Stimulated activated CD8-positive, alpha-beta memory T cell treated with anti-CD3 and anti-CD28 coated beads, Interleukin-7, amount 100 ng/mL, for 24 hours (primary cell): ENCODE measurements at places on chromosomes 3 and 15.

DNA sequence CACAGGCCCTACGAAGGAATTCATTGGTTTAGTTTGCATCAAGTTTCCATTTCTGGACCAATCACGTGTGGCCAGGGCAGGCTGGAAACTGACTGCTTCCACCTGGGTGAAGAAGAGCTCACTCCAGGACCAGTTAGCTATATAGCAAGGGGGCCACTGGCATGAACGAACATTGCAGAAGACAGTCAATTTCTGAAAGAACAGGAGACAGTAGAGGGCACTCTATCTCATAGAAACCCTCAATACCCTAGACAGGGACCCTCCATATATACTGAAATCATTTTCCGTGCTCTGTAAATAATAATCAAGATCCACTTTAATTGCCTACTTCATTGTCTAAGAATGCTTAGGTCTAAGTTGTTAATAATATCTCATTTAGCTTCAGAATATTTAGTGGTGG, 215.6 kb downstream of the CADPS start:
- no peak for DNase-seq

DNA sequence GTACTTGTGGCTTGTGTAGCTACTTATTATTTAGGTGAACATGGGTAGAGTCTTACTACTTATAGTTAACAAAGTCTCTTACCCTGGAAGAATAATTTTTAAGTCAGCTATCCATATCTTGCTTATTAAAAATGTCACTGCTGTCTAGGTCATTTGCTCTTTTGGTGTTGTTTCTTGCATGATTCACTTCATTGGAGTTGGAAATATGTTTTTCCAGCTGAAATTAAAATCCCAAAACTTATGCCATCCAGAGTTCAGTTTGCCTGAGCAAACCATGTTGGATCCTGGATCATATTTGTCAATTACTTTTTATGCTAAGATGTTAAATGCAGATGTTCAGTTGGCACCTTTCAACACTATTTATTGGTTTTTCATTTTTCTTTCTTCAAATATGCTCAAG, 421.0 kb upstream of the RBMS3 start:
- DNase-seq, result no peak

DNA sequence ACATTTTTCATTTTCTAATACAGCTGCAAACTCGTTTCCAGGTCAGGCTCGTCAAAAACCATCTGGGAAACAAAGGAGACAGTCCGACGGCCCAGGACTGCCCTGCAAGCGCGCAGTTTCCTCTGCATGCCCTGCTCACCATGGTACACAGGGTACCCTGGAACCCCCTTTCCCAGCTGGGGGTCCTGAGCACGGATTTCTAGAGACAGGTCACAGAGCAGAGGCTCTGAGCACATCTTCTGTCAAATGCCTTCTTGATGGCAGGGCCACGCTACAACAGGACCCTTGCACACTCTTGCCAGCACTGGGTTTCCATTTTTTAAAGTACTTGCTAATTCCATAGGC, 8.1 kb downstream of the ZXDC start:
- DNase-seq, result no peak

GRCh38 chr3:71384837-71385716, 198.5 kb downstream of the FOXP1 start:
- no peak for DNase-seq

DNA sequence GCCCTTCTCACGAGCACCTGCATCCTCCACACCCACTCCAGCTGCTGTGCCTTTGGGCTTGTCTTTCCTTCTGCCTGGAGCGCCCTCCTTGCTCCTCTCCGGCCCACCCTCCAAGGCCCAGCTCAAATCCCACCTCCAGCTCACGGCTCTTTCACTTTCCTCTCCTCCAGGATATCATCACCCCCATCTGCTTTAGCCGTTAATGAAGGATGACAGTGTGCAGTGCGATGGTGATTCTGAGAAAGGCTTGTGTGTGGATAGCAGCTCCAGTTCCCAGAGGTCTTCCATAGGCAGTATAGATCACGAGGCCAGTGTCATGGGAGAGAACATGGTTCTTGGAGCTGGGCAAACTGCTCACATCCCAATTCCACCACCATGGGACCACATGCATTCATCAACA, 237.4 kb downstream of the TLE3 start:
- no peak for DNase-seq

DNA sequence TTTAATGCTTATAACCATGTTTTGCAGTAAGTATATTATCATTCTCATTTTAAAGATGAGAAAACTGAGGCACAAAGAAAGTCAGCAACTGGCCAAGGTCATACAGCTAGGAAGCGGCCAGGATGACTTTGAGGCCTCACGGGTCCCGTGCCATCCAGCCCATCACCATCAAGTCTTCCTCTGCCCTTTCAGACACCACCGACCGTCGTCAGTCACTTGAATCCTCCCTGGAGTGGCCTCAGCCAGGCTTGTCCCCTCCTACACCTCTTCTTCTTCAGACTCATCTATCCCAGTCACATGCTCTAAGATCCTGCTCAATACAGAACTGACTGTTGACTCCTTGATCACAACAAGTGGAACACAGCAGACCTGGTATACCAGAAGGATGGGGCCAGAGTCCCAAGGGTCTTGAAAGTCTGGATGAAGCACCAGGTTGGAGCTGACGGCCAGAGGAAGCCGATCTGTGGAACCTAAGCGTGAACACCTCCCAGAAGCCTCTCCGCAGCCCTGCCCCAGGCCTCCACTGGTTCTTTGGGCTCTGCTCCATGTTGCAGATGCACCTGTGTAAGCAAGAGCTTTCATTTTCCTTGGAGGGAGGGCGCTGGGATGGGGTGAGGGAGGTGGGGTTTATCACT, 22.1 kb downstream of the ITGA11 start:
- DNase-seq, result no peak

- DNase-seq, result no peak
These were observed 123.8 kb downstream of the AGBL1 start for GRCh38 chr15:86203462-86203861.

DNA sequence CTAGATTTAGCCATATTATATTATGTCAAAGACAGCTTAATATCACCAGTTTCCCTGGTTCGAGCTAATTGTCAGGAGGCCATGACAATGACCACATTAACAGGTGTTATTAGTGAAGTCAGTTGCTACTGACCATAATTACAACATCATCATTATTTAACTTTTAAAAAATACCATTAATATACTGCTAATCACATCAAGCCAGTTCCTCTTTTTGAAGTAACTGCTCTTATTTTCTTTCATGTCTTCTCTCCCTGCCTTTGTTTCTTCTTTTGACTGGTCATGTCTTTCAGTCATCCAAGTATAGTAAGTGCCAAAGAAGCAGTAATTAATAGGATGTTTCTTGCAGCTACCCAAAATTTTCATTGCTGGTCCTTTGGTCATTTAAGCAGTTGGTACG, 61.6 kb downstream of the CMSS1 start:
- DNase-seq, result no peak

DNA sequence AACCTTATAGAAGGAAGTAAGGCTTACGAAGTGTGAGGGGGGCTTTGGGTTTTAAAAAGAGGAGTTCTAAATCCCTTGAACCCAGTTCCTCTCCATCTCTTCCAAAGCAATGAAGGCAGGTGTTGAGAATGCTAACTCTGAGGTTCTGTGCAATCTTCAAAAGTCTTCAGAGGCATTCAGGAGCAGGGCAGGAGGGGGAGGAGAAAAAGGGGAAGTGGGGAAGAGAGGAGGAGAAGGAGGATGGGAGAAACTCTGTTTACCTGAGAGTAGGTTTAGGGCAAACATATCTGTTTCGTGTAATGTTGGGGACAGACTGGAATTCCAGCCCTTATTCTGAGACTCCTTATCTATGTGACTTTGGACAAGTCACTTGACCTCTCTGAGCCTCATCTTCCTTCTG, 36.9 kb downstream of the FAM3D start:
- no peak for DNase-seq

DNA sequence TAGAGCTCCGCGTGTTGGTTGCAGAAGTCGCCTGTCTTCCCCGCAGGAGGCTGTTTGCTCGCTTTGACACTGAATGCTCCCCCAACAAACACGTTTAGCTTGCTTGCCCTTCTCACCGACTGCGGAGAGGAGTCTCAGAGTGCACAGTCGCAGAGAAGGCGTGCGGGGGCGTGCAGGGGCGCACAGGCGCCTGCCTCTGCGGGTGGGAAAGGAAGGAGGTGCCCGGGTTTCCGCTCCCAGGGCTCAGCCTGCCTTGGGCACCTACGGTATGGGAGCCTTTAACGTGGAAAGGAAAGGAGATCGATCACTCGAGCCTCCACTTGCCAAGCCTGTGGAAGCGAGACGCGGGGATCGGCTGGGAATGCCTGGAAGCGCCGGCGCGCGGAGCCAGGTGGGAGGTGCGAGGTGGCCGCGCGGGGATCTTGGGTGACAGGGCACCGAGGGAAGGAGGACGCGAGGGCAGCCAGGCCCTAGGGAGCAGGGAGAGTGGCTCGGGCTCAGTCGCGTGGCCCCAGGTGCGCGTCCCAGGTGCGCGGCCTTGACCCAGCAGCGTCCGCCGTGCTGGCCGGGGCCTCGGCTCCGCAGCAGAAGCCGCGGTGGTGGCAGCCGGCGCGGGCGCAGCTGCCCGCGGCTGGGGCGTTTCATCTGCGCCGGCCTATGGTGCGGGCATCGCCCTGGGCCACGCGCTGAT, at the start of gene FAN1:
TSS of gene FAN1 (plus strand) at position 419 of the 691 bp plus-strand sequence. CDS start 749 bp downstream, outside the sequence.
- DNase-seq, result peak; percentile 65

DNA sequence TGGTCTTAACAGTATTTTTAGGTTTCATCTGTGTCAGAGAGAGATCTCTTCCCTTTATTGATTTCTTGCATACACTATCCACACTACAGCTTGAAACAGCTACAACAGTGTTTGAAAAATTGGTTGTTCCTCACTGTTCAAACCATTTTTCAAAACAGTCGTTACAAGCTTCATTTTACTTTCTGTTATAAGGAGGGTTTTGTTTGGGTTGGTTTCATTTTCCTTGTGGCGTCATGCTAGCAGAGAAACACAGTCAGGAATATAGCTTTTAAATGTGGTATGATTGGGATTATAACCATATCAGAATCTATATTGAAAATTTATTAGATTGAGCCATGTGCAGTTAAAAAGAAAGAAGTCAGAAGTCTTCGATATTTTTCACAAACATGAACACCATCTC, 400.6 kb downstream of the ZBTB20 start:
- DNase-seq, result no peak
